ENCODE measurements at places on chromosomes 11 and 22.

DNA sequence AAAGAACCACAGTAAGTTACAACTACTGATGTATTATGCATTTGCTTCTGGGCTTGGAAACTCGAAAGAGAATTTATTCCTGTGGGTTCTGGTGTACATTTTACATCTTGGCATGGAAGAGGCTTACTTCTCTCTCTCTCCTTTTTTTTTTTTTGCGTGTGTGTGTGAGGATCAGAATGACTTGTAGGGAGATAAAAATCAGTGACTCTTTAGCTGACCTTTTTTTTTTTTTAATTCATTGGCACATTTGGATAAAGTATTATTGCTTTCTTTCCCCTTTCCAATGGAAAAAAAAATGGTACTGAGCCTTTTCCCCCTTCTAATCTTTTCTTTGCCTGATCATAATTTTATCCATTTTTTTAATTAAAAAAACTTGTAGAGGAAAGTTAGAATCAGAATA is 43.5 kb downstream of the EXT2 start:
- no peak for DNase-seq

GRCh38 chr11:96265220-96265737 is 77.7 kb downstream of the MAML2 start:
- DNase-seq: no peak

GRCh38 chr22:46803936-46804335 is 41.5 kb downstream of the TBC1D22A start:
- DNase-seq: no peak

DNA sequence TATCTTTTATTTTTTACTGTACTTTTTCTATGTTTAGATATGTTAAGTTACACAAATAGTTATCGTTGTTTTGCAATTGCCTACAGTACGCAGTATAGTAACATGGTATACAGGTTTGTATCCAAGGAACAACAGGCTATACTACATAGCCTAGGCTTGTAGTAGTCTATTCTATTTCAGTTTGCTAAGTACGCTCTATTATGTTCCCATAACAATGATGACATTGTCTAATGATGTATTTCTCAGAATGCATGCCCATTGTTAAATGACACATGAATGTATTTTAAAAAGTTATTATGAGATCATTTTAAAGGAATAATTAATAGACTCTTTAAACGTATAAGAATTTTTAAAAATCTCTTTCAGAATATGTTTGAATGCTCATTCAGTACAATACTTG is 696.7 kb upstream of the CCDC90B start:
- DNase-seq: no peak

GRCh38 chr11:113162592-113162962 is 151.8 kb upstream of the TTC12 start:
- no peak for DNase-seq

- no peak for DNase-seq
Observed at GRCh38 chr11:112524798-112525197, 264.1 kb upstream of the PLET1 start.

DNA sequence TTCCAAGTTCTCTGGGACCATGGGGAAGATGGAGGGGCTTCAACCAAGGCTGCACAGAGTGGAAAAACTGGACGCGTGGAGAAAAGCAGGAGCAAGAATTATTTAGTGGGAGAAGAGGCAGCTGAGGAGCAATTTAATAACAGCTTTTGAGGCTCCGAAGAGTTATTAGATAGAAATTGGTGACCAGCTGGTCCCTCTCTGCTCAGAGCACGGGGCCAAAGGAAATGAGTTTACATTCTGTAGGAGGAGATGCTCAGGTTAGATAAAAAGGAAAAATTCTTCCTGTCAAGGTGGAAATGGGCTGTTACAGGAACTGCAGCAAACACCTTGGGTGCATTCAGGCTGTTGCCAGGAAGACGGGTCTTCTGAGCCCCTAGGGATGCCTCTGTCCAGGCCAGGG is 47.0 kb upstream of the GALNT18 start:
- DNase-seq: no peak

- DNase-seq: no peak
Observed at GRCh38 chr11:12552692-12553091, 121.5 kb upstream of the TEAD1 start.

- DNase-seq: no peak
Observed at GRCh38 chr11:66835768-66836405, 7.4 kb upstream of the RCE1 start.

- DNase-seq: no peak
Observed at GRCh38 chr22:28116219-28116673, 197.2 kb upstream of the PITPNB start.

- no peak for DNase-seq
Observed at GRCh38 chr11:92850296-92850826, 119.1 kb upstream of the MTNR1B start.

GRCh38 chr11:90700789-90701439 is 478.1 kb upstream of the CHORDC1 start:
- no peak for DNase-seq

DNA sequence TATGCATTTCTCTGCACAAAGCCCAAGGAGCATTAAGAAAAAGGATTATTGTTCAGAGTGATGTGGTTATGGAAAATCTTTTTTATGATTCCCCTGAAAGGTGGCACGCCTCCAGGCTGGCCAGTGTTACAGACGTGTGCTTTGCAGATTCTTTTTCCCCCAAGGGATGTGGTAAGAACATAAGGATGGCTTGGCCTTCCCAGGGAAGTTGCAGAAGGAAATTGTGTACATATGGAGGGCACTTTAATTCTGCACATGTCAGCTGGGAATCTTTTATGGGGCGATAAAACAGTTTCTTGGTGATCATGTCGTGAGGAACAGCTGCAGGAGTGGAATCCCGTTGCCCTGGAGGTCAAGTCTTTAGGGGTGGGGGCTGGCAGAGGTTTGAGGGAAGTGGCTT is 9.7 kb downstream of the SMARCB1 start:
- no peak for DNase-seq

- no peak for DNase-seq
Observed at GRCh38 chr22:39179841-39180335, 27.4 kb upstream of the CBX7 start.

DNA sequence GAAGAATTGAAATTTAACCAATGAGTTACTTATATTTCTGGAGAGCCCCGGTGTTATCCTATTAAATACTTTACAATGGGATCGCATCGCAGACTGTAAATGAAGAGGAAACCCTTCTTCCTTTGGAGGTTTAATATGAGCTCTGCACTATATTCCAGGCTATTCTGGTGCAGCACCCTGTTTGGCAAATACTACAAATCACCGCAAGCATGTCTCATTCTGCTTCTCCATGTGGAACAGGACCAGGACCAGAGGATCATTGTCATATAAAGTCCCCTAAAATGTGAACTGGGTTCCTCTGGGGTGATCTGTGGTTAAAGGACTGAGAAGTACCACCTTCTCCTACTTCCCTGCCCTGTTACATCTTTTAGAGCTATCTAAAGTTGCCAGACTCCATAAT is 703.7 kb downstream of the DLG2 start:
- no peak for DNase-seq

GRCh38 chr11:33779849-33780528 is 5.7 kb upstream of the FBXO3 start:
- DNase-seq: no peak

DNA sequence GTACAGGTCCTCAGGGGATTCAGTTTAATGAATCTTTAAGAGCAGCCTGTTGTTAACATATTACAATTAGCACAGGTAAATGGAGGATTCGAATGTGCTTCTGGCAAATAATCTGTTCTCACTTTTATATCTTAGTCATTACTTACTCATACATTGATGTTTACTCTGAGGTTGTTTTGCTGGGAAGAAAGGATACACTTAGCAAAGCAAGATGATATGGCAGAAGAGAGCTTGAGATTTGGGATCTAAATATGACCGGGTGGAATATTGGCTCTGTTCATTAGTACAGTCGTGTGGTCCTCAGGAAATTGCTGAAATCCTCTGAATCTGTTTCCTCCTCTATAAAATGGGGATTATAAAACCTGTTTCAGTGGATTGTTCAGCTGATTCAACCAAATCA is 59.7 kb downstream of the SPON1 start:
- DNase-seq: no peak

DNA sequence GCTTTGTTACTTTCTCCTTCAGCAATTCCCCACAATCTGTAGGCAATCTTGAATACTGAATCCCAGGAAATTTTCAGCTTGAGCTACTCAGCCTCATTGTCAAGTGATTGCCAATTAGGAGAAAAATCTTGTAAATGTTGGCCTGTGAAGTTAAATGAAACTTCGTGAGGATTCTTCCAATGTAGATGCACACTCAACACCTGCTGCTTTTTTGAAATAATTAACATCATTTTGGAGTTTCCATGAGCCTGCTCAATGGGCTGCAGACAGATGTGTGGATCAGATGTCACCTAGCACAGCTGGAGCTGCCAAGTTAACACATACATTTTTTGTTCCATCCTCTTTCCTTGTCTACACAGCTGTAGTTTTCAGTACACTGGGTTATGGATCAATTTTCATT is 645.6 kb upstream of the LUZP2 start:
- DNase-seq: no peak

DNA sequence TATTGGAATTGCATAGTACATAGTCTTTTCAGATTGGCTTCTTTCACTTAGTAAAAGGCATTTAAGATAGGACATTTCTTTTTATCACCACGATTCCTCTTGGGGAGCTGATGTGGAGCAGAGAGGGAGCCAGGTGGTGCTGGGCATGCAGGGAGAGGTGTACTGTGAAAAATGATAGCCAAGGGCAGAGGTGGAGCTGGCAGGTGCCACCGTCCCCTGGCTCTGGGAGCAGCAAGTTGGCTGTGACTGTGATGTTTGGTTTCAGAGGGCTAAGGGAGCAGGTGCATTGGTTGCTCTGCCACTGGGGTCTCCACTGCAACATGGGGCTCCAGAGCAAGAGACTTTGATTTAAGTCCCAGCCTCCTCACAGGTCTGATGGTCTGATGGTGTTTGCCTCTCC is 16.5 kb downstream of the SGSM1 start:
- DNase-seq: no peak

- no peak for DNase-seq
Observed at GRCh38 chr11:15185021-15185420, 70.3 kb downstream of the INSC start.

DNA sequence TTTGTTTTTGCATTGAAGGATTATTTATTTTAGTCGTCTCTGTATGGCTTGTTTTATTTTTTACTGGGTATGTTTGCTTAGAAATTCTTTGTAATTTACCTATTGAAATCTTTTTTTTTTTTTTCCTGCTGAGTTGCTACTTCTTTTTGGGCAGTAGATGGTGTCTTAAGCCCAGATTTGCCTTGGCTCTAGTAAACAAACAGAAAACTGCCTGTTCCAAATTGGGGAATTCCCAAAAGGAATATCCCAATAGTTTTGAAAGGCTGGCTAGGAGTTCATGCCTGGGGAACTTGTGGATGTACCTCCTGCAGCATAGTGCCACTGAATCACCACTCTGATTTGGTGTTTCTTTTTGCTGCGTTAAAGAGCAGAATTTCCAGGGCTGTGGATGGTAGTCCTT is 17.7 kb downstream of the PAMR1 start:
- no peak for DNase-seq

Measured in 8988T (cell line).